ENCODE measurements at places on chromosomes 7 and 10.
A peak's percentile ranks its signal among the peaks of the same experiment; 100 is the strongest.

GRCh38 chr10:61643316-61643751 is 19.4 kb upstream of the CABCOCO1 start:
- no peak for DNase-seq

DNA sequence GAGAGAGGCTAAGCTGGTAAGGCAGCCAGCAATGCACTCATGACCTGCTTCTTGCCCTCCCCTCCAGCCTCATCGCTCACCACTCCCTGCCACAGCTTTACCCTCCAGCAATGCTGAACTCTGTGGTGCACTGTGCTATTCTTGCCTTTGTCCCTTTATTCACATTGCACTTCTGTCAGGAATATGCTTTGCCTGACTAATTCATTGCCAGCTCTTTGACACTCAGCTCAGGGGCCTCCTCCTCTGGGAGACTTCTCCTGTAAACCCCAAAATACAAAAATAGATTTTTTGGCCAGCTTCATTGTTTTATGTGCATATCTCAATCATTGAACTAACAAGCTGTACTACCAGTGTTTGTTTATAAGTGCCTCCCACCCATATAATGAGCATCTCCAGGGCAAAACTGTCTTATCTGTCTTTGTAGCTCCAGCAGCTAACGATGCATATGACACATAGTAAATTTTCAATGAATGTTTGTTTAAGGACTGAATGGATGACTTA is 8.2 kb downstream of the CNNM1 start:
- no peak for DNase-seq

DNA sequence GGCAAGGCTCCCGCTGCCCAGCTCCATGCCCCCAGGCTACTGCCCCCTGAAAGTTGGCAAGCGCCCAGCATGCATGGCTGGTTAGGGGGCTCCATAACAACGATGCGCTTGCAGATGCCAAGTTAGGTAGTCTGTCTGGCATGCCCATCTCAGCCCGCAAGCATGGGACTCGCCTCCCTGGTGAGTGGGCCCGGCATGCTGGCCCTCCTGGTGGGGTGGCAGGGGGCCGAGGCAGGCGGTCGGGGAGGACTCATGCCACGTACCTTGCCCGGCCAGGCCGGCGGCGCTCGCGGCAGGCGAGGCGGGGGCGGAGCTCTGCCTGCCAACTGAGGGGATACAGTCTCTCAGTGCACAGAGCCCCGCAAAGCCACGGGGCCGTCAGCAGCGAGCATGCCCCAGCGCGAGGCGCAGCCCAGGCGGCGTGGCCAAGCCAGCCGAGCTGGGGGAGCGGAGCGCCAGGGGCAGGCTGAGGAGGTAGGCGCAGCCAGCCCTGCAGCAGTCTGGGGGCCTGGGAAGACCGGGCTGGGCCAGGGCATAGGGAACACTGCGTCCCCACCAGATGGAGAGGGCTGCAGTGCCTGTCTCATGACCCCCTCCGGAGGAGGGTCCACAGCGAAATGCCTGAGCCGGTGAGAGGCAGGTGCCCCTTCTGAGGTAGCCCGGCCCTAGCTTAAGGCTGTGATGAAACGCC is 28.0 kb upstream of the NDST2 start:
- DNase-seq: no peak

DNA sequence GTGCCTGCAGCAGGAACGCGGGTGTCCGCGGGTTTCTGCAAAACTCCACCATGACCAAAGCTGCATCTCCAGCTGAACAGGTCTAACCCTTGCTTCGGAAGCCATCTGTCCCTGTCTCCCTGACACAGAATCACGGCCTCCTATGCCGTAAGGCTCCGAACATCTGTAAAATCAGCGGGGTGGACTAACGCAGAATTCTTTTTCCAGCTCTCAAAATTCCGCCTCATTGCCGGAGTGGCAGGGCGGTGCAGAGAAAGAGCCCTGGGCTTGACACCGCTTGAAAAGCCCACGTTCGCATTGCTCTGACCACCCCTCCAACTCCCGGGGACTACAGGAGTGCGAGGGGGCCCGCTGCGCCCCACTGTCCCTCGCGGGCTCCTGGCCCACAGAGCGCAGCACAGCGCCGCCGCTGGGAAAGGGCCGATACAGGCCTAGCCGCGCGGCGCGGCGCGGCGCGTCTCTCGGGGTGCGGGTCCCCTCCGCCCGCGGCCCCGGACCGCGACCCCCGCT is 409 bp downstream of the DNMBP start:
- DNase-seq: peak; percentile 9

DNA sequence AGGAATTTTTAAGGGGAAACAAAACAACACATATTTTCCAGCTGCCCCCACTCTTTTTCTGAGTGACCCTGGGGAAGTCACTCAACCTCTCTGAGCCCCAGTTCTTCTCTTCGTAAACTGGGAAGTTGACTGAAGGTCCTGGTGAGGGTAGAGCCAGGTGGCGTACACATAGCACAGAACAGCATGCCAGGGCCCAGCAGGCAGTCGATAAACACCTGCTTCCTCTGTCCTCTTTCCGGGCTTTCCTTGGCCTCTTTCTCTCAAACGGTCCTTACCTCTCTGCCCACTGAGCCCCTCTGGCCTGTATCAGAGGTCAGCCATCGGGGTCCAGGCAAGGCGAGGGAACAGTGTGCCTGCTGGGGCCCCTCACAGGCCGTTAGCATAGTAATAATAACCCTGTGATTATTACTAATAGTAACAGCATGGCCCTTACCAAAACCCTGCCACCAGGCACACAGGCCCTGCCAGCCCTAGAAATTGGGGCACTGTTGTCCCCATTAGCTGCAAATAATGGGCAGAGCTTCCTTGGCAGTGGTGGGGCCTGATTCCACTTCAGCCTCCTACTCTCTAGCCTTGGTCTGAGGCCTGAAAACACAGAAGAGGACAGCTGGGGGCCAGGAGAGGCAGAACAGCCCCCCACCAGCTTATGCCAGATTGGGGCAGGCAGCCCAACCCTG is 37.3 kb upstream of the SLC29A3 start:
- DNase-seq: no peak

- DNase-seq: no peak
Measured at GRCh38 chr7:142753366-142753765, 4.1 kb downstream of the PRSS1 start.

GRCh38 chr7:47474211-47474936 is 107.5 kb downstream of the TNS3 start:
- no peak for DNase-seq

DNA sequence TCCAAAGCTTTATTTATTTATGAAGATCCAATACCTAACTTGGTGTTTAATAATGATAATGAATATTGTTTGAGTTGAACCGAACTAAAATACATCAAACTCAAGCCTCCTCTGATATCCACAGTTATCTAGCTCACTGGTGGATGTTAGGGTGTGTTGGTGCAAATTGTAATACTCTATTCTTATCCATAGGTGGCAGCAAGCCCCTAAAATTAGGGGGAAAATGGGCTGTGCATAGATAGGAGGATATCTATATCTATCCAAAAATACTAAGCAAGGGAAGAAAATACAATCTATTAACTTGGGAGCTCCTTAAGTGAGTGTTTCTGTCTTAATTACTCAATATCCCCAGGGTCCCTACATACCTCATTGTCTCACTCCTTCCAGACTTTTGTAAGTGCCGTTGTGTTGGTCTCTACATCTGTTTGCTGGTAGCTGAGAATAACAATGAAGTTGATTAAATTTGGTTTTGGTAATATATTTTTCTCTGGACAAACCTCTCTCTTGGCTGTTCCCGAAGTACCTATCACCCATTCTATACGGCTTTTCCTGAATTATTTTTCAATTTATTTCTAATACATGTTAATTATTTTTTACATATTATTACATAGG is 55.0 kb upstream of the VWDE start:
- DNase-seq: no peak

- DNase-seq: no peak
Measured at GRCh38 chr10:107163076-107163855, 1.2 kb downstream of the SORCS1 start.

GRCh38 chr10:110522365-110522988 is 24.8 kb downstream of the DUSP5 start:
- DNase-seq: peak; percentile 33

DNA sequence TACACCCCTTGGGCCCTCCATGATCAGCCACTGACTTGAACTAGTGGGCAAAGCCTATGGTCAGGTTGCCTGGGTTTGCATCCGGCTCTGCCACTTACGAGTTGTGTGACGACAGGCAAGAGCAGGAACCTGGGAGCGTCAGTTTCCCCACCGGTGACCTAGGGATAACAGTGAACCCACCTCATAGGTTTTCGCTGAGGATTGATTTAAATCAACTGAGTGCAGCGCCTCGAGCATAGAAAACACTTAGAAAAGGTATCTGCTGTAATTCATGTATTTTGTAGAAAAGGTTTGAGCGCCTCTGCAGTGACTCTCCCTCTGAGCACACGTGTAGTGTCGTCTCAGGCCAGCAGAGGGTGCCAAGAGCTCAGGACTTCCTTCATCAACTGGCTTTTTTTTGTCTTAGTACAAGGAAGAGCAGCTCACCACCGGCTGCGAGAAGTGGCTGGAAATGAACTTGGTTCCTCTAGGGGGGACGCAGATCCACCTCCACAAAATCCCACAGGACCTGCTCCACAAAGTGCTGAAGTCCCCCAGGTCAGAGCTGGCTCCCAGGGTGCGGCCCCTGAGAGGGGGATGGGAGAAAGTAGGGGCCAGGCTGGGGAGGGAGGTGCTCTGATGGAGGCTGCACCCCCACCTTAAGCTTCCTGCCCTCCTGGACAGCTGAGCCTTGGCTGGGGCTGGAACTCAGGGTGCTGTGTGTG is 27.7 kb downstream of the BTBD16 start:
- DNase-seq: peak; percentile 64

DNA sequence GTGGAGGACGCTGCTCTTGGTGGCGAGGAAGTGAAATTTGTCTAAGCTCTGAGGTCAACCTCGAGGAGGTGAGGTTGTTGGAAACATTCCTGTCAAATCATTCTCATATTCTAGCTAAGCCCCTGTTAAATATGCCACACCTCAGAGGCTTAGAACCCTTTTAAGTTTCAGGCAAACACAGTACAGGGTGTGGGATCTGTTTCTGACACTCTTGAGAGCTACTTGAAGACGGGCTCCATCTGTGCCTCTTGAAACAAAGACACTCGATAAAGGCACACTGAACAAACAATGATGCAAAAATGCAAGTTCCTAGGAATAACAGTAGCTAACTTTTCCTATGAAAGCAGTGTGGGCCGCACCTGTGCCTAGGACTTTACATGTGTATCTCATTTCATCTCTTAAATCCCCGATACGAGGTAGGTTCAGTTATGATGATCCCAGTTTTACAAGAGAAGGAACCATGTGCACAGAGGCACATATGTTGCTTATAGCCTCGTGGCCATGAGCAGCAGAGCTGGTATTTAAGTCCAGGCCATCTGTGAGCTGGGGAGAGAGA is 299.2 kb downstream of the CCDC3 start:
- DNase-seq: no peak

DNA sequence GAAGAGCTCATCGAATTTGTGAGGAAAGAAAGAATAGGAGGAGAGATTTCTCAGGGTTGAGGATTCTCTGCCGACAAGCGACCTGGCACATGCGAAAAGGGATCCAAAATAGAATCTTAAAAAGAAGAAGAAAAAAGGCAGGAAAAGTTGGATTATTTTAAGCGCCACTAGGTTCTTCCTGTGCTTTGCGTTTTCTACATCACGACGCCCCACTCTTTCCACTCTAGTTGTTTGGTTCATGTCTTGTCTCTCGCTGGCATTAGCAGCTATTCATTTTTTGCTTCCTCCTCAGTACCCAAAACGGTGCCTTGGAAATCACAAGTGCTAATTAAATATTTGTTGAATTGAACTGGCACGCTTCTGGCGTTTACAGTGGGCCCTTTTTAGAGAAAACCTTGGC is 674 bp upstream of the FRA10AC1 start:
- peak; percentile 5 for DNase-seq

GRCh38 chr10:29734640-29734961 is 99.8 kb upstream of the SVIL start:
- no peak for DNase-seq

DNA sequence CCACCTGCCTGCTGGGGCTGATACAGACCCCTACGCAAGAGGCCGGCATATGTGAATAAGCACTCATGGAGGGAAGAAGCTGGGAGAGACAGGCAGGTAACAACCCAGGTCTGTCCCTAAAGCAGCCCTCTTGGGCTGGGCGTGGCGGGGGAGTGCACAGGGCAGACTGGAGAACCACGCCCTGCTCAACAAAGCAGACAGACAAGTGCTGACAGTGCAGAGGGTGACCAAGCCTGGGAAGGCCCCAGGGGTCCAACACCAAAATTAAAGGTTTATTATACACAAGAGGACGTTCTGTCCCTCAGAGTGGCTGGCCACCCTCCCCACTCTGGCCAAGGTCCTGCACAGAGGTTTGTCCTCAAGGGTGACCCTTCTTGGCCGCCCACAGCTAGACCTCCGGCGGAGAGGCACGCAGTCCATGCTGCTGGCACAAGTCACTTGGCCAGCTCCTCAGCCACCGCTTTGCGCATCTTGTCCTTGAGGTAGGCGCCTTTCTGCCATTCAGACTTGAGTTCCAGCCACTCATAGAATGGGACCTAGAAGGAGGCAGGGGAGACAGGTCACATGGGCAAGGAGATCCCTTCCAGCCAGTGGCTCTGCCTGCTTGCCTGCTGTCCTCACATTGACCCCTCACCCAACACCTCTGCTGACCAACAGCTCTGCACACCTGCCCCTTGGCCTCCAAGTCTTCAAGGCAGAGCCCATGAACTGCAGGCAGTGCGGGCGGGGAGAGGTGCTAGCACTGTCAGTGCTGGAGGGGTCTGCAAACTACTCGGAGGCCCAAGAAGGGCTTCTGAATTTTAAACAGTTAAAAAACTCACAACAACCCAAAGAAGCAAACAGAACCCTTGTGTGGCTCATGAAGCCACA is 11.4 kb upstream of the NACAD start:
- DNase-seq: no peak

All from CD4-positive, alpha-beta T cell treated with Interleukin-6 for 4 hours (primary cell).